ENCODE measurements at places on chromosomes 3 and 15. TPM values are rescaled to one million over a fixed set of nuclear protein-coding genes. Genes with fewer than 3 reads are reported as not detected.

The FOXP1 gene
- total RNA-seq: 128 TPM

The DNASE1L3 gene
- 2.3 TPM for total RNA-seq

The ZIC1 gene
- 0.06 TPM for total RNA-seq

DNA sequence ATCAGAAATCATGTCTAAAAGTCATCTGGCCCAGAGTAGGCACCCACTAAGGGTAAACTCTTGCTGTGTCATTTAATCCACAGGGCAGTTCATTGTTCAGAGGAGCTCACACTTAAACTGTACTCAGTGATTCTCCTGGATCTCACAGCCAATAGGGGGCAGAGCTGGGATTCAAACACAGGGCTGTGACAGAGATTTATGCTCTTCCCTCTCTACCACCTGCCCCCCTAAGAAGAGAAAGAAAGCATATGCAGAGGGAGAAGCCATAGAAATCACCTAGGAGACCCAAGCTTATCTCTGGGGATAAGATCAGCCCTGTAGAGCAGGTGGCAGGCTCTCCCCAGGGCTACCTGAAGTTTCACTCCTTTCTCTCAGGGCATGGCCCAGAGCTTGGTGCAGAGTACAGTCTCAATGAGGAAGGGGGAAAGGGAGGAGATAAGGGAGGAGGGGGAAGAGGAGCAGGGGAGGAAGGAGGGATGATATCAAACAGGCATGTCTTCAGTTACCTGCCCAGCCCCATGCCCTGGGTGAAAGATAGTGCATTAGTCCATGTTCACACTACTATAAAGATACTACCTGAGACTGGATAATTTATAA lies 51.8 kb upstream of the ADPGK start:
- DNase-seq: peak; percentile 16

GRCh38 chr3:72254483-72254882 lies 469.5 kb upstream of the PROK2 start:
- DNase-seq: no peak

- DNase-seq: no peak
These were observed 4.7 kb upstream of the FETUB start for GRCh38 chr3:186635532-186635931.

DNA sequence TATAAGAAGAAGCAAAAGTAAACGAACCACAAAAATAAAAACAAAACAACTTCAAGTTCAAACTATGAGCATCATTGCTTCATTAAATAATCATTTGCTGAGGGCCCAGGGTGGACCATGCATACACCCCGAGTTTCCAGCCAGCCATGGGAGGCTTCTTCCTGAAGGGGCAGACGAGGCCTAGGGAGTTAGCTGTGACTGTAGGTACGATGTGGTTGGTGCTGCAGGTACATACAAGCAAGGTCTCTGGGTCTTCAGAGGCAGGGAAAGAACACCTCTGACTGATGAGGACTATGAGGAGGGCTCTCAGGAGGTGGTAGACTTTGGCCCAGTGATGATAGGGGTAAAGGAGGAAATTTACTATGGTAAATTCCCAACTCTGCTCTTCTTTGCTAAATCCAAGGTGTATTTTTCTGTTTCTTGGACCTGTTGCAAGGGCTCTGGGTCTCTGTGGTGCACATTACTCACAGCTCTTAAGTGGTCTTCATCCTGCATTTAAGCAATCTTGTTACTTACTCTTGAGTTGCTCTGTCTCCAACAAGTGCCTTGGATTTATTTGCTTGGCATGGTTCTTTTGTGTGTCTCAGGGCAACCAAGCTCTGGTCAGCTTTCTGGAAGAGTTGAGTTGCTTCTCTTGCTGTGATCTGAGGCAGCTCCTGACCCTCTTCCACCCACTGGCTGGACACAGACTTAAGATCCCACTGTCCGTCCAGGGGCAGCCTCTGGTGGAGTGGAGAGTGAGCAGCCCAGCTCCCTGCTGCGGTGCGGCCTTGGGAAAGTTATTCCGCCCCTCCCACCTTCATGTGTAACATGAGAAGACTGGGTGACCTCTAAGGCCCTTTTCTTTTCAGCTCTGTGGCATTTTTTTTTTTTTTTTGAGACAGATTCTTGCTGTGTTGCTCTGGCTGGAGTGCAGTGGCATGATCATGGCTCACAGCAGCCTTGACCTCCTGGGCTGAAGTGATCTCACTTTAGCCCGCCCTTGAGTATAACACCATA lies 56.1 kb upstream of the KIF23 start:
- DNase-seq: peak; percentile 42

GRCh38 chr3:8366219-8366810 lies 135.3 kb upstream of the LMCD1 start:
- no peak for DNase-seq

Data from mucosa of gallbladder (tissue), 1 donor.